Fibroblast of skin of abdomen (primary cell): ENCODE measurements at places on chromosomes 13 and 19.

DNA sequence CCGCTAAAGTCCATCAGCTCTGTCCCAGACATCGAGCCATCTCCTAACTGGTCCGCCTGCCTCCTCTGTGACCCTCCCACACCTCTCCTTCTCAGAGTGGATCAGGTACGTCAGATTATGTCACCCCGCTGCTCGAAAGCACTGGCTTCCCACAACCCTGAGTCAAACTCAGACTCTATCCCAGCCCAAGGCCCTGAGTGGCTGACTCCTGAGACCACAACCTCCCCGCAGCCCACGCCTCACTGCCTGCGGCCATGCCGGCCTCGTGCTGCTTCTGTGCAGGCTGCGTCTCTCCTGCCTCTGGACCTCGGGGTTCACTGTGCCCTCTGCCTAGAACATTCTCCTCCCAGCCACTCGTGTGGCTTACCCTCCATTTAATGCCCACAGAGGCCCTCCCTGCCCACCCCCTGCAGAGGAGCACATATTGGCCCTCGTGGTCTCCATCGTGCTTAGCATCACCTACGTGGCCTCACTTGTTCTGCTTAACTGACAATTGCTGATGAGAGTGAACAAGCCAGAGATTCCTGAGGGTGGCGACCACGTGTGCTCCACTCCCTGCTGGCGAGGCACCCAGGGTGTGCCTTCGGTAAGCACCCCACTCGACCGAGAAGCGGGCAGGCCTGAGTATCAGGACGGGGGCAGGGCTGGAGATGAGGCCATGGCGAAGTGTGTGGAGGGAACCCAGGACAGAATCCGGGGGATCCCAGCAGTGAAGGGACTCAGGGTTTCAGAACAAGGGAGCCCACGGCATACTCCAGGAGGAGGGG, 13.5 kb upstream of the FKRP start:
- DNase-seq: no peak

GRCh38 chr19:51433043-51433442, 15.6 kb upstream of the SIGLEC10 start:
- DNase-seq: no peak

GRCh38 chr13:49560270-49561061, 24.9 kb downstream of the RCBTB1 start:
- no peak for DNase-seq

GRCh38 chr19:54653181-54653809, 9.5 kb upstream of the LILRB4 start:
- DNase-seq: no peak

DNA sequence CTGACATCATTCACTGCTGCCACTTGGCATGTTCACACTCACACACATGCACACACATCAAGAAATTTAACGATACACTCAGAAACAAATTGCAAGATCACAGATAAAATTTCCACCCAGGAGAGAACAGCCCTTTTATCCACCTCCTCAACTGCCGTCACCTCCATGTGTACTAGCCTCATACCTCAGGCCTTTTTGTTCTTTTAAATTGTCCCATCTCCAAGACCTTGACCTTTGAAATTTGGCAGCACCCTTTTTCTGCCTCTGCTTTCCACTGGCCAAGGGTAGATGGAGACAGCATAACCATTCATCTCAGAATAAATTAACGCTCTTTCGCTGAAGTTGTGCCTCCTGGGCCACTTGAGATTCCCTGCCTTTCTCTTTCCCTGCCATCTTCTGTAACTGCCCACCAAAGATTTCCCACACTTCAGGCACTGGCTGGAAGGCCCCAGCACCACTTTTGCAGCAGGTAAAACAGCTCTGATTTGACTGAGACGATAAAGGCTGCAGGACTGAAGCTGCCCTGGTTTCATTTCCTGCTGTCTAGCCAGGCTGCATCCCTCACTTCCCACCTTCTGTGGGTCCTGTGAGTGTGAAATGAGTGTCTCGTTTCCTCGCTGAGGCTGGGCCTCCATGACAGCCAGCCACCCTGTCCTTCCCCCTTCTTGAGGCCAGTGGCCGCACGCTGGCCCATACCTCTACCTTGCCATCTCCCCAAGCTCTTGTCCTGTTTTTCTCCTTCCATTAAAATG, 39.3 kb downstream of the MBNL2 start:
- no peak for DNase-seq

GRCh38 chr19:14442891-14443631, 10.0 kb downstream of the PKN1 start:
- DNase-seq: no peak

GRCh38 chr19:41548954-41549688, 26.8 kb upstream of the CEACAM21 start:
- no peak for DNase-seq

GRCh38 chr19:46610851-46611770, 10.0 kb downstream of the CALM3 start:
- peak; percentile 47 for DNase-seq

DNA sequence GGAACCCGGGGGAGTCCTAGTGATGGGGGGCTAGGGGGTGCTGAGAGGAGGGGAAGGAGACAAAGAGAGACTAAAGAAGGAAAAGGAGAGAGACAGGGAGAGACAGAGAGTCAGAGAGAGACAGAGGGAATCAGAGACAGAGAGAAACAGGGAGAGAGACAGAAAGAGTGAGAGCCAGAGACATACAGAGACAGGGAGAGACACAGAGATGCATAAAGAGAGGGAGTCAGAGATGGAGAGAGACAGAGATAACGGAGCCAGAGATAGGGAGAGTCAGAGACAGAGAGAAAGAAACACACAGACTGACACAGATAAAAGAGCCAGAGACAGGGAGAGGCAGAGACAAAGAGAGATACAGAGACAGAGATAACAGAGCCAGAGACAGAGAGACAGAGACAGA, 1.5 kb upstream of the TNFSF9 start:
- no peak for DNase-seq

- no peak for DNase-seq
Measured at GRCh38 chr19:38742906-38743305, 1.4 kb downstream of the CAPN12 start.

GRCh38 chr13:48492096-48492440, 40.8 kb downstream of the RCBTB2 start:
- DNase-seq: no peak
